ENCODE measurements at places on chromosomes 5 and 9. TPM values are rescaled to one million over a fixed set of nuclear protein-coding genes. Genes with fewer than 3 reads are reported as not detected.

- H3K4me3 ChIP-seq, result no peak overlapping the region
- peaks cover 24% of the 10 kb centered on the region for H3K4me1 ChIP-seq
- H3K36me3 ChIP-seq, result no peaks in the 10 kb centered on the region
- peak overlapping the region; percentile 24 for H3K27ac ChIP-seq
- H3K27me3 ChIP-seq, result no peaks in the 10 kb centered on the region
Observed at GRCh38 chr5:88792144-88792840, 90.7 kb downstream of the MEF2C start.

- H3K27me3 ChIP-seq, result no peaks in the 10 kb centered on the region
- DNase-seq, result no peak
- no peaks in the 10 kb centered on the region for H3K36me3 ChIP-seq
- H3K4me3 ChIP-seq, result no peak overlapping the region
Observed at GRCh38 chr5:82169892-82170291, 108.3 kb downstream of the RPS23 start.

Gene CENPH
- total RNA-seq, result 3.2 TPM

Gene BASP1
- total RNA-seq, result 1.9 TPM

DNA sequence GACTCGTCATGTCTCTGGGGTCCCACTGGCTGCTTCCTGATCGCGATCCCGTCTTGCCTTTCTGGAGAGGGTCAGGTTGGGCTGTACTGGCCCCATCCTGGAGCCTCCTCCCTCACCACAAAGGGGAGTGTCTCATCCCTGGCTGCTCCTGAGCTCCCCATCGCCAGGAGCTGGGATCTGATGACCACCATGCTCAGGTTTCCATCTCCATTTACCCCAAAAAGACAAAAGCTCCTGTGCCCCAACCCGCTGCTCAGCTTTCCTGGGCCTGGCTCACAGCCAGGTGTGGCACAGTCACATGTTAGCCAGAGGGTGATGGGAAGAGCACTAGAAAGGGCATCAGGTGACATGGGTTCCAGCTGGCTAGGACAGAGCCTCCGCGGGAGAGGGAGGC is 47.3 kb upstream of the CDKN2AIPNL start:
- H3K4me3 ChIP-seq, result no peak overlapping the region
- H3K27ac ChIP-seq, result peak overlapping the region; percentile 53
- no peaks in the 10 kb centered on the region for H3K36me3 ChIP-seq

Gene SPINK7
- total RNA-seq, result not detected

DNA sequence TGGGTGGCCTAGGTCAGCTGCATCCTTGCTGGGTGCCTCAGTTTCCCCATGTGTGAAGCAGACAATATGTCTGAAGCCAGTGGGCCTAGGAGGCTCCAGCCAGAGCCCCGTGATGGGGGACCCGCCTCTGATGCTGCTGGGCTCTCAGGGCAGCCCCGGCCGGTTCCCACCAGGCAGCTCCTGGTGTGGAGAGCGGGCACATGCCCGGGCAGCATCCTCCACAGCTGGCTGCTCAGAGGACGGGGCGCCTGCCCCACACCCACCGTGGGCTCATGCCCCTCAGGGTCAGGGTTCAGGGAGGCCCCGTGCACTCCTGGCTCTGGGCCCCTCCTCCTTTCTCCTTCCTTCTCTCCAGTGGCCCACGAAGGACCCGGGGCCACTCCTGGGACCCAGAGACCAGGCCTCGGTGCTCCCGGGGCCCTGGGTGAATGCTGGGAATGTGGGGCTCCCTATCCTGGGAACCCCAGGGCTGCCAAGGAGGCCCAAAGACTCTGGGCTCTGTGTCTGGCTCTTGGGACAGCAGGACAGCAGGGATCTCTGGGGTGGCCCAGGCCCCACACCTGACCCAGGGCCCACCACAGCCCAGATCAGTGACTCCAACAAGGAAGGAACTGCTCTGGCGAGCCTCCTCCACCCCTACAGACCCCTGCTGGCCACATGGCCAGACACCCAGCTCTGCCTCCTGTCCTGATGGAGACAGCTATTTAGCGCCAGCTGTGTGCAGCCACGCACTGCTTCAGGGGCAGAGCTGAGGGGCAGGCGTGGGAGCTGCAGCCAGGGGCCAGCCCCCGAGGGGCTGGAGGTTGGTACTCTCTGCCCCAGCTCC is 39.5 kb upstream of the EGFL7 start:
- H3K27me3 ChIP-seq, result no peaks in the 10 kb centered on the region
- peaks cover 21% of the 10 kb centered on the region for H3K4me1 ChIP-seq
- DNase-seq, result no peak
- H3K36me3 ChIP-seq, result no peaks in the 10 kb centered on the region
- no peak overlapping the region for H3K27ac ChIP-seq
- H3K4me3 ChIP-seq, result no peak overlapping the region

GRCh38 chr9:128180001-128180400 is 11.4 kb downstream of the CIZ1 start:
- no peak for DNase-seq
- H3K4me1 ChIP-seq, result no peaks in the 10 kb centered on the region
- no peaks in the 10 kb centered on the region for H3K36me3 ChIP-seq
- H3K4me3 ChIP-seq, result no peak overlapping the region

Gene NDST1
- total RNA-seq, result 40.2 TPM

DNA sequence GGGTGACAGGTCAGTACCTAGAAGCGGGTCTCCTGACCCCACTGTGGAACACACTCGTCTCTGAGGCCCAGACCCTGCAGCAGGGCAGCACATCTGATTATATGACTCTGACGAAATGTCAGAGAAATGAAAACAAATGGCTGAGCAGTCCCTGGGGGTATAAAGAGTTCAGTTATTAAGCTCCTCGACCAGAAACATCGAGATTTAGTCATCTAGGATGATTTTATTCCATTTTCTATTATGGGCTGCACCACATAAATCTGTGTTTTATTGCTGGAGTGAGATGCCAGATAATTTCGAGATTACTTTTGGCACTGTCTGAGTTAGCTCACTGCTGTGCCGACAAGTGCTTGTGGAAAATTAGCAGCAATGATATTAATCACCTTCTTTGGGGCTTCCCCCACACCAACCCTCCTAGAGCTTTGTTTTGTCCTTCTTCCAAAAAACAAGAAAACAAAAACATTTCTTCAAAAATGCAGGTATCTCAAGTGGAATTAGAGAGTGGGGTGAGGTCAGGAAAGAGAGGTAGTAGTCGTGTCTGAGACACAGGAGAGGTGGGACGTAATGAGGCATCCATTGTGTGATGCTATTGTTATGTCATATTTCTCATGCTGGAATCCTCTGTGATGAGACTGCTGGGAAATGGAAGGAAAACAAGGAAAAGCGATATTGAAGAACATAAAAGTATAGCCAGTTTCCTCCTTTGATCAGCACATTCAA is 495.5 kb downstream of the DMAC1 start:
- H3K4me1 ChIP-seq, result no peaks in the 10 kb centered on the region
- DNase-seq, result no peak
- H3K4me3 ChIP-seq, result no peak overlapping the region
- H3K36me3 ChIP-seq, result no peaks in the 10 kb centered on the region
